Hematopoietic multipotent progenitor cell treated with erythropoietin and hydrocortisone succinate and interleukin-3 and kit ligand, for 8 days (in vitro differentiated cells): ENCODE measurements at places on chromosomes 11 and 22.
A peak's percentile ranks its signal among the peaks of the same experiment; 100 is the strongest.

DNA sequence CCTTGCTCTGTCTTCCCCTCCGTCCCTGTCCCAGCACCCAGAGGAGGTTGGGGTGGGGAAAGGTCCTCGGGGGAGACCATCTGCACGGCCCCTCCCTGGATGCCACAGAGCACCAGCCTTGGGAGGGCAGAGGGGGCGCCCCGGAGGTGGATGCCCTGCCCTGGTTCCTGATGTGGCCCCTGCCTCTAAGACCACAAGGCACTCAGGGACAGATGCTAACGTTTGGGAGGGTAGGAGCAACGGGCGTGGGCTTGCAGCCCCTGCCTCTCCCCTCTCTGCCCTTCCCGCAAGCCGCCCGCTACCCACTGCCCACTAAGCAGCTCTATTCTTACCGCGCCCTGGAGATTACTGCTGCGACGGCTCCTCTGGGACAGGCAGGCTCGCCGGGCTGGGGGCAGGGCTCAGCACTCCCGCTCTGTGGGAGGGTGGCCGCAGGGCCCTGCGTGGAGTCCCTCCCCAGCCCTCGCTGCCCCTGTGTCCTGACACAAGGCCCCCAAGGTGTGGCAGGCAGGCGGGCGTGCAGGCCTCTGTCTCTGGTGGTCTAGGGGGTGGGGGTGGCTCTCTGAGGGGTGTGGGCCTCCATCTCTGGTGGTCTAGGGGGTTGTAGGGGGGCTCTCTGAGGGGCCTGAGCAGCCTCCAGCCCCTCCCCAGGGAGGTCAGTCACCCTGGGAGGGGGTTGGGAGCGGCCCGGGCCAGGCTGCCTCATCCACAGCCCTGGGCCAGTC, 14.9 kb downstream of the BRSK2 start:
- no peak for DNase-seq

GRCh38 chr11:71301046-71301857, 48.9 kb upstream of the SHANK2 start:
- DNase-seq, result no peak

- no peak for DNase-seq
Measured at GRCh38 chr11:19713196-19714021, 772 bp downstream of the NAV2 start.

DNA sequence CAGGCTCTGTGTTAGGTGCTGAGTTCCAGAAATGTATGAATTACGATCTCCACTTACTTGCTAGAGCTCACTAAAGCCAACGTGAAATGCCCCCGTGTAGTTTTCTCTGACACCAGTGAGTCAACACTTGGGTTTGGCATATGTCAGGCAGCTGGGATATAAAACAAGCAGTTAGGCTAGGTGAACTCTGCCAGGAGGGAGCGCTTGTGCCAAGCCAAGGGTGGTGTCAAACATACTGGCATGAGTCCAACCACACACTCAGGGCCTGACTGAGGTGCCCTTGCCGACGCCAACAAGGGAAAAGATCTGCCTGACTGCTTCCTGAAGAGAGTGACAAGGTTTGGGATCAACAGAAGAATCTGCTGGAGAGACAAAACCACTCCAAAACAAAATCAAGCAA, 167.8 kb upstream of the NARS2 start:
- peak; percentile 8 for DNase-seq

- DNase-seq, result peak; percentile 13
Measured at GRCh38 chr11:44351898-44352498, 42.1 kb upstream of the ALX4 start.
